ENCODE measurements at places on chromosomes 7 and 10. TPM values are rescaled to one million over a fixed set of nuclear protein-coding genes. Genes with fewer than 3 reads are reported as not detected.

DNA sequence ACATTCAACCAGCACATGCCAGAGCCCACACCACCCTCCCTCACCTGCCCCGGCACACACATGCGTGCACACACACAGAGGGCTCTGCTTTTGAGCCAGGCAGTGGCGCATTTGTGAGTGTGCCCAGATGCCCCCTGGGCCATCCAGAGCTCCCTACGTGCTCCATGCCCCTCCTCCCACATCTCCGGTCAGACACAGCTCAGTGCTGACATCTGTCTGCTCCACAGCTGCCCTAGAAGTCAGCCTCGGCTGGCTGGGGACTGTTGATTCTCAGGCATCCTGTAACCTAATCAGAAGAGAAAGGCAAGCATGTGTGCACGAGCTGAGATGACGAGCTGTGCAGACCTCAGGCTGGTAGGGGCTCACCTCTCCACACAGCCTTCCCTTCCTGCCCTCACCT is 135.1 kb downstream of the ZMIZ1 start:
- H3K27ac ChIP-seq: no peak overlapping the region
- no peaks in the 10 kb centered on the region for H3K36me3 ChIP-seq
- peaks cover 5% of the 10 kb centered on the region for H3K4me1 ChIP-seq
- DNase-seq: no peak

Gene ADARB2
- not detected for total RNA-seq

GRCh38 chr10:72001033-72001395 is 36.8 kb downstream of the CHST3 start:
- H3K4me3 ChIP-seq: no peak overlapping the region
- H3K4me1 ChIP-seq: peaks cover 33% of the 10 kb centered on the region
- H3K27me3 ChIP-seq: no peaks in the 10 kb centered on the region
- H3K27ac ChIP-seq: peak overlapping the region; percentile 78
- no peaks in the 10 kb centered on the region for H3K36me3 ChIP-seq
- peak; percentile 40 for DNase-seq

GRCh38 chr7:30692882-30693281 is 10.6 kb upstream of the CRHR2 start:
- no peak overlapping the region for H3K4me3 ChIP-seq
- H3K27ac ChIP-seq: no peak overlapping the region
- no peaks in the 10 kb centered on the region for H3K36me3 ChIP-seq
- H3K27me3 ChIP-seq: no peaks in the 10 kb centered on the region

Gene ZNF804B
- total RNA-seq: not detected

- no peak overlapping the region for H3K27ac ChIP-seq
- no peak for DNase-seq
- H3K27me3 ChIP-seq: no peaks in the 10 kb centered on the region
These were observed 206.2 kb downstream of the DIP2C start for GRCh38 chr10:483261-483660.

Gene PRRT4
- 1.0 TPM for total RNA-seq

- H3K4me3 ChIP-seq: no peak overlapping the region
- H3K27ac ChIP-seq: no peak overlapping the region
- H3K27me3 ChIP-seq: no peaks in the 10 kb centered on the region
- DNase-seq: no peak
- H3K36me3 ChIP-seq: no peaks in the 10 kb centered on the region
- H3K4me1 ChIP-seq: peaks cover 32% of the 10 kb centered on the region
These were observed 6.7 kb downstream of the EIF4H start for GRCh38 chr7:74180866-74181265.

DNA sequence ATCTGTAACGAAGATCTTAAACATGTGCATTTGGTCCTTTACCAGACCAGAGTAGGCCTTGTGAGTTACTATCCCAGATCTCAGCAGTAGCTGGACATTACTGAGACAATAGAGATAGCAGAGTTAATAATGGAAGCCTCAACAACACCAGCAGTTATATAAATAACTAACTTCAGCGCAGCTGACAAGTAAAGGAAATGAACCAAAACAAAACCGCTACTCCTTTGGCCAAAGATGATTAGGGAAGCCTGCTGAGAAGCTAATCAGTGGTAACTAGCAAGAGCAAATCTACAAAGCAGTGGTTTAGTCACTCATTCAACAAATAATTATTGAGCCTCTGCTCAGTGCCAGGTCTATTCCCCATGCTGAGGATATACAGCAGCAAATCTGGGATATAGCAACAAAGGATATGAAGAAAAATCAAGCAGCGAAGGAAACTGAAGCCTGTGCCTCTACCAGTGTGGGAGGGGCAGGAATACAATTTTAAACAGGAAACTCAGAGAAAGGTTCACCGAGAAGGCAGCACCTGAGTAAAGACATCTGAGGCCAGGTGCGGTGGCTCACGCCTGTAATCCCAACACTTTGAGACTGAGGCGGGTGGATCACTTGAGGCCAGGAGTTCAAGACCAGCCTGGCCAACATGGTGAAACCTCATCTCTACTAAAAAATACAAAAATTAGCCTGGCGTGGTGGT is 103.6 kb downstream of the ELMO1 start:
- no peak for DNase-seq
- H3K4me1 ChIP-seq: peaks cover 2% of the 10 kb centered on the region
- no peaks in the 10 kb centered on the region for H3K27me3 ChIP-seq
- H3K4me3 ChIP-seq: no peak overlapping the region

DNA sequence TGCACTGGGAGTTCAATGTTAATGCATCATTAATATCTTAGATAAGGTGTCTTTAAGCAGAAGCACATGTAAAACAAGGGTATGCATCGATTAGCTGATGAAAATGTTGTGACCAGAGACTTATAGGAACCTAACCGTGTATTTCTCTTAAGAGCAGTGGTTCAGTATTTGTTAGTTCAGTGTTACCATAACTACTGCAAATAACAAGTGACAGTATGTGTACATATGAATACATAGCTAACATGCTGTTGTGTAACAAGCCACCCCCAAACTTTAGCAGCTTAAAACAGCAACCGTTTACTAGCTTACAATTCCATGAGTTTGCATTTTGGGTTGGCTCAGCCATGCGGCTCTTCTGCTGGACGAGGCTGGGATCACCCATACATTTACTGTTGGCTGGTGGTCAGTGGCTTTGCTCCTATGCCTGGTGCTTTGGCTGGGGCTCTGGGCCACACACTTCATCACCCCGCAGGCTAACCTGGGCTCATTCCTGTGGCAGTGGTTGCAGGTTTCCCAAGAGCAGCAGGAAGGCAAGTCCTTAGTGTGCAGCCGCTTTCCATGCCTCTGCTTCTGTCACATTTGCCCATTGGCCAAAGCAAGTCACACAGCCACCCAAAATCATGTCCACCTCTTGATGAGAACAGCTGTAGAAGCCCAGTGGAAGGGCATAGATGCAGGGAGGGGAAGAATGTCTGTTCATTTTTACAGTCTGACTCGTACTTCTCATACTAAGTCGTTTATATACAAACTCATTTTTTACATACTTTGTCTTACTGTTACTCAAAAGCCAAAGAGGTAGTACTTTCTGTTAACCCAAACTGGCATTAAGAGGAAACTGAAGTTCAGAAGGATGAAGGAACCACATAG is 103.3 kb upstream of the GATA3 start:
- no peak overlapping the region for H3K4me3 ChIP-seq
- H3K4me1 ChIP-seq: no peaks in the 10 kb centered on the region
- H3K36me3 ChIP-seq: no peaks in the 10 kb centered on the region
- no peak for DNase-seq
- H3K27ac ChIP-seq: no peak overlapping the region
- H3K27me3 ChIP-seq: no peaks in the 10 kb centered on the region

- H3K4me3 ChIP-seq: no peak overlapping the region
- no peak overlapping the region for H3K27ac ChIP-seq
- H3K27me3 ChIP-seq: no peaks in the 10 kb centered on the region
- no peak for DNase-seq
- H3K4me1 ChIP-seq: no peaks in the 10 kb centered on the region
- H3K36me3 ChIP-seq: no peaks in the 10 kb centered on the region
These were observed 130.1 kb upstream of the ZEB1 start for GRCh38 chr10:31188792-31189406.

DNA sequence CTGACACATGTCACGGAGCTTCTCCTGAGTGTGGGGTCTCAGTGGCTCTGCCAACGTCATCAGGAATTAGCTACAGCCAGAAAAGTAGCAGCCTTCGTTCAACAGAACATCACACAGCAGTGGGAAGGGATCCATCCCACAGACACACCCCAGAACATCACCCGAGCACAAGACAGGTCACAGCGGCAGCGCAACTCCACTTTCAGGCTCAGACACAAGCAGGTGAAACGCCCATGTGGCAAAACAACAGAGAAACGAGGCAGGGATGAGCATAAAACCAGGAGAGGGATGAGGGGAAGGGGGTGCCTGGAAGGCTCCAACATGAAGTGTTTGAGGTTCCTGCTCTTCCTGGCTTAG is 44.8 kb downstream of the CAMK2B start:
- H3K4me1 ChIP-seq: no peaks in the 10 kb centered on the region
- no peaks in the 10 kb centered on the region for H3K36me3 ChIP-seq

GRCh38 chr10:60453036-60453435 is 63.4 kb upstream of the ANK3 start:
- H3K27me3 ChIP-seq: no peaks in the 10 kb centered on the region
- no peak overlapping the region for H3K4me3 ChIP-seq
- no peaks in the 10 kb centered on the region for H3K36me3 ChIP-seq
- no peak overlapping the region for H3K27ac ChIP-seq

GRCh38 chr7:44559485-44559884 is 14.2 kb downstream of the DDX56 start:
- no peaks in the 10 kb centered on the region for H3K4me1 ChIP-seq
- no peak for DNase-seq
- H3K27me3 ChIP-seq: no peaks in the 10 kb centered on the region
- H3K27ac ChIP-seq: no peak overlapping the region
- no peak overlapping the region for H3K4me3 ChIP-seq
- no peaks in the 10 kb centered on the region for H3K36me3 ChIP-seq

Gene CHST3
- total RNA-seq: 69.2 TPM

DNA sequence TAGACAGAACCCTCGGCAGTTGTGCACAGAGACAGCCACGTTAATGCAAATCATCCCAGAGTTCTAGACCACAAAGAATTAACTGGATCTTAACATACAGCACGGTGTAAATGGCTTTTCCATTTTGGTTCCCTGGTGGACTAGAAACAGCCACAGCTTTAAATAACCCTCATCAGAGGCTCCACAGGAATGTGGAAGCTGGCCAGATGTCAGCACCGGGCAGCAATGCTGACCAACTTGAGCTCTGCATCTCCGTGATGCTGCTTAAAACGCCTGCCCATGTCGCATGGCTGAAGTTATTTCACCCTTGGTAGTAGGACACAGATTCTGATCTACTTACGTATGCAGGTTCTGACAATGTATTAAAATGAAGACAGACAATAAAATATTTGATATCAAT is 24.5 kb downstream of the RSU1 start:
- no peak overlapping the region for H3K27ac ChIP-seq
- no peak for DNase-seq
- H3K27me3 ChIP-seq: no peaks in the 10 kb centered on the region
- peaks cover 2% of the 10 kb centered on the region for H3K4me1 ChIP-seq

DNA sequence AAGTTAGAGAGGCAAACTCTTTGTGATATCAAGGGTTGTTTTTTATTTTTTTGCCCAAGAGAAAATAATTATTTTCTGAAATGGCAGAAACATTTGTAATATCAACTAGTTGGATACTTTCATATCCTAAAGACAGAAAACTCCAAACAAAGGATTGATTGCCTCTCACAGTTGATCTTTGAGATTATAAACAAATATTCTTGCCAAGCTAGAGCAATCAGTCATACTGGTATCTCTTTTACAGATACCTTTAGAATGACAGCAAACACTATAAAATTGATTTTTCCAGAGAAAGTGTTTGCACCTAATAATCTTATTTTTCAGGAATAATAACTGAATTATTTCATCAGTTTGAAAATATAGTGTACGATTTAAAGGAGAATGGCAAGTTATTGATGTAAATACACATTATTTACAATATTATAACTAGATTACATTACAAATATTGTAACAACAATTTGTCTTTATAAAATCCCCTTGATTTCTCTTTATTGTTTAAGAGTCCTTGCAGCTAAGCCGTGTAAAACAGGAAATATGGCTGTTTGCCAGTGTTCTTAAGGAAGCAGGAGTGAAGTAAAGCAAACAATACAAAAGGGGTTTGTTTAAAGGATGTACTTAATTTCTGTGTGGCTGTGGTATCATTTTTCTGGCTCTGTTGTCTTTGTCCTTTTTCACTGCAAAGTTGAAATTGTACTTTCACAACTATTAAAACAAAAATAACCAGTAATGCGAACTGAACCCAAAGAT is 58.4 kb downstream of the MAPK8 start:
- no peaks in the 10 kb centered on the region for H3K27me3 ChIP-seq
- peaks cover 6% of the 10 kb centered on the region for H3K4me1 ChIP-seq
- no peak overlapping the region for H3K4me3 ChIP-seq
- no peak for DNase-seq

DNA sequence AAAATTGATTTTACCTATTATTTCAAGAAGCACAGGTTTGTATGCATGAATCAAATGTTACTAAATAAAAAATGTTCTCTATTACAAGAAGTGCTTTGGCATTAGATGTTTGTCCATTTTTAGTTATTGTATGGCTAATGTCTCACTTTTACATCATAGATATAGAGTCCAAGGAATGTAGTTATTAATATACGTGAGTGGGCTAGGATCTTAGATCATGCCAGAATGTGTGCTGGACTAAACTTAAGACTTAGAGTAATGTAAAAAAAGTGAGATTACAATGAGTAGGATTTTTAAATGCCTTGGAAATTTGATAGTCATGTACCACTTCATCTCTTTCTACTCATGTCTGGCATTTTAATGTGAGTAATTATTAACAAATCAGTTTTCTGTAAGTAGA is 196.6 kb downstream of the ARL4A start:
- H3K27me3 ChIP-seq: no peaks in the 10 kb centered on the region
- no peak overlapping the region for H3K27ac ChIP-seq
- no peak overlapping the region for H3K4me3 ChIP-seq
- no peaks in the 10 kb centered on the region for H3K36me3 ChIP-seq
- no peaks in the 10 kb centered on the region for H3K4me1 ChIP-seq
- DNase-seq: no peak
